ENCODE measurements at places on chromosomes 16 and 17.
A peak's percentile ranks its signal among the peaks of the same experiment; 100 is the strongest.

DNA sequence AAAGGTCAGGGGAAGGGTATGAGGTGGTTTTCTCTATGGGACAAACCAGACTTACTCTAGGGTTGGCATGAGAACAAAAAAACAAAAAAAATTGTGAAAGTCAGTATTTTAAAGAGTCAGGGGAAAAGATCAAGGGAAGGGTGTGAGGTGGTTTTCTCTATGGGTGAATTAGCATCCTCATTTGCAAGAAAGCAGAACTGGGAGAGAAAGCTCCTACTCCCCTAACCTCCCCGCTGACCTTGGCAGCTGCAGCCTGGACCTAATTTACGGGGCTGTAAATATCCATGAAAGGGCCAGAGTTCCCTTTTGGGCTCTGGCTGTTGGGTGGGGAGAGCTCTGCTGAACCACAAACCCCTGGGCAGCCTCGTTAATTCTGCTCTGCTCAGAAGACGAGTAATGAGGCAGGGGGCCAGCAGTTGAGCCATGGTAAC is 10.6 kb downstream of the RHBDL3 start:
- DNase-seq = peak; percentile 14

GRCh38 chr16:50183316-50183715 is 30.2 kb downstream of the TENT4B start:
- DNase-seq = no peak

DNA sequence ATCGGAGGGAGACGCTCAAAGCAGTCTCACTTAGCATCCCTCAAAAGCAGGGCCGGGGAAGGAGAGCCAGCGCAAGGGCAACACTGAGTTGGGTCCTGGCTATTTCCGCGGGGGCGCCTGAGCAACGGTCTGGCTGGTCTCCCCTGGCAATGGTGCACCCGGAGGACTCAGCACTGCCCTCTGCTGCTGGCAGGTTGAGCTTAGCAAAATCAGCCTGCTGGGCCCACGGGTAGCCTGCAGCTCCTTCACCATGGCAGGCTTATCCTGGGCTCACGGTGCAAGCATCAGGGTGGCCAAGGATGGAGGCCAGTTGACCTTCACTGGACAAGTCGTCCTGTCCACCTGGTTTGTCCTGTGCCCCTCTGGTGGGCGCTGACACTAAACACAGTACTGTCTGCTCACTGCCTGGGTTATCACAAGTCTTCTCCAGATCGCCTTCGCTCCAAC is 14.4 kb upstream of the ALDH3A1 start:
- DNase-seq = peak; percentile 52

DNA sequence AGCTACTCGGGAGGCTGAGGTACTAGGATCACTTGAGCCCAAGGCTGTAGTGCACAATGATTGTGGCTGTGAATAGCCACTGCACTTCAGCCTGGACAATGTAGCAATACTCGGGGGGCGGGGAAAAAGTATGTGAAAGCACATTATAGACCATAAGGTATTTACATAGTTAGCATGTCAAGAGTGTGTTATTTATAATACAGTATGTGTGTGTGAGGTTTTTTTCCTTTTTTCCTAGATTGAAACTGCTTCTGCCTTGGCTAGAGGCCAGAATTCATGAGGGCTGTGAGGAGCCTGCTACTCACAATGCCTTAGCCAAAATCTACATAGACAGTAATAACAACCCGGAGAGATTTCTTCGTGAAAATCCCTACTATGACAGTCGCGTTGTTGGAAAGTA is 30.5 kb downstream of the PTRH2 start:
- no peak for DNase-seq

GRCh38 chr17:1930337-1930645 is 94.8 kb downstream of the RTN4RL1 start:
- no peak for DNase-seq

GRCh38 chr17:38809828-38810227 is 10.5 kb upstream of the PIP4K2B start:
- DNase-seq = no peak

GRCh38 chr16:68365167-68365817 is 54.5 kb downstream of the PRMT7 start:
- no peak for DNase-seq

DNA sequence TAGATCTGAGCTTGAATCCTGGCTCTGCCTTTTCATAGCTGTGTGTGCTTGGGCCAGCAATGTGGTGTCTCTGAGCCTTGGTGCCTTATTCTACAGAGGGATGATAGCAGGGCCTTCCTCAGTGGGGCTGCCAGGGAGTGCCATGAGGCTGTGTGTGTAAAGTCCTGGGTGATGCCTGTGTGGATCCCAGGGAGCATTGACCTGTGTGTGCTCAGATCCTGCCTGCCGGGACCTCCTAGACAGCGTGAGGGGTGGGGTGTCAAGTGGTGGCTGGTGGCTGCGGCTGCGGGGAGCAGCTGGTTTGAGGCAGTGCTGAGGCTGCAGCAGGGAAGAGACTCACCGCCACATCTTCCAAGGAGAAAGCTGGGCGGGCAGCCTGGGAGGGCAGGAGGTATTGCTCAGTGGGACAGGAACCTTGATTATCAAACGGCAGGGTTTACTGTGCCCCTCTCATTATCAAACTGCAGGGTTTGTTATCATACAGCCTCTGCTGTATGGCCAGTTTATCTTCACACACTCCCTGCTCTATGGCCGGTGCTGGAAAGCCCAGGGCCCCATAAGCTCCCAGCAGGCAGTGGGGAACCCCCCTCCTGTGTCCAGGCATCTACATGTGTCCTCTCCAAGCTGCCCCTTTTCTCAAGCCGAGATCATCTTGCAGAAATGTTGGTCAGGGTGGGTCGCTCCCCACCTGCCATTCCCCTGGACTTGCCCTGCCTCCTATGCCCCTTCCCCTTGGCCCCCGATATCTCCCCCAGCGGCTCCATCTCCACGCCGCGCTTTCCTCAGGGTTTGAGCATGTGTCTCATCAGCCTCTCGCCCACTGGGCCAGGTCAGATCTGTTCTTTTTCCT is 3.1 kb upstream of the ADCY7 start:
- no peak for DNase-seq

- DNase-seq = no peak
Observed at GRCh38 chr16:84059946-84060901, 17.6 kb upstream of the SLC38A8 start.

DNA sequence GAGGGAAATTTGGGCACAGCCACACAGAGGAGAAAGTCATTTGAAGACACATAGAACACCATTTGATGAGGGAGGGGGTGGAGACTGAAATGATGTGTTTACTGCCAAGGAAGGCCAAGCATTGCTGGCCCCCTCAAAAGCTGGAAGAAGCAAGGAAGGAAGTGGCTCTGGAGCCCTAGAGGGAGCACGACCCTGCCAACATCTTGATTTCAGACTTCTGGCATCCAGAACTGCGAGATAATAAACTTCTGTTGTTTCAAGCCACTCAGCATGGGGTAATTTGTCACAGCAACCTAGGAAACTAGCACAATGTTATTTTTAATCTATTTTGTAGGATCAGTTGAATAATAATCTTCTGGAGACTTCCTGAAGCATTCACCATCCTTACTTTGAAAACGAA is 314.8 kb upstream of the GOT2 start:
- DNase-seq = no peak

DNA sequence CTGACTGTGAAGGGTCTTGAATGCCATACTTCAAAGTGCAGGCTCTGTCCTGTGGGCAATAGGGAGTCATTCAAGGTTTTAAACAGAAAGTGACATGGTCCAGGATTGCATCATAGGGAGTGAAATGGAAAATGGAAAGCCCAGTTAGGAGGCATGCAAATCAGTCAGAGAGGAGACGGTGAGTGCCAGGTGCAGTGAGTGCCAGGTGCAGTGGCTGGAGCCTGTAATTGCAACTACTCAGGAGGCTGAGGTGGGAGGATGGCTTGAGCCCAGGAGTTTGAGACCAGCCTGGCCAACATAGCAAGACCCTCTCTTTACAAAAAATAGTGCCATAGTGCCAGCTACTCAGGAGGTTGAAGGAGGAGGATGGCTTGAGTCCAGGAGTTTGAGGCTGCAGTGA is 35.2 kb upstream of the SIAH1 start:
- DNase-seq = no peak

DNA sequence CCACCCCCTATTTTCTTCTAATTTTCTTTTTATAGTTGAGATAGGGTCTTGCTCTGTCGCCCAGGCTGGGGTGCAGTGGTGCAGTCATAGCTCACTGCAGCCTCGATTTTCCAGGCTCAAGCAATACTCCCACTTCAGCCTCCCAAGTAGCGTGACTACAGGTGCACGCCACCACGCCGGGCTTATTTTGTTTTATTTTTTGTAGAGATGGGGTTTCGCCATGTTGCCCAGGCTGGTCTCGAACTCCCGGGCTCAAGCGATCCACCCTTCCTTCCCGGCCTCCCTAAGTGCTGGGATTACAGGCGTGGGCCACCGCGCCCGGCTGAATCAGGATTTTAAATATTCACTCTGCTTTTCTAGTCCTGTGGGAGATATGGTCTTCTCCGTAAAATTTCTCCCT is 941 bp upstream of the GDPD1 start:
- no peak for DNase-seq

GRCh38 chr16:66874079-66874775 is 6.1 kb upstream of the PDP2 start:
- no peak for DNase-seq

Measured in CD4-positive, alpha-beta T cell treated with Interferon gamma for 1 hour (primary cell).